Left renal cortex interstitium (tissue), 4 donors: ENCODE measurements at places on chromosomes 13 and 19. TPM values are rescaled to one million over a fixed set of nuclear protein-coding genes. Genes with fewer than 3 reads are reported as not detected.

- no peak for DNase-seq
Measured at GRCh38 chr19:5935473-5936291, 21.6 kb downstream of the CAPS start.

- DNase-seq = no peak
Measured at GRCh38 chr19:57269515-57270250, 10.6 kb upstream of the ZNF460 start.

GRCh38 chr19:46878613-46879375, 18.0 kb downstream of the ARHGAP35 start:
- DNase-seq = no peak

PALM gene
- polyA plus RNA-seq = 111 TPM

- DNase-seq = no peak
Measured at GRCh38 chr19:48874303-48875135, 2.3 kb downstream of the PPP1R15A start.

- DNase-seq = no peak
Measured at GRCh38 chr13:81639984-81640582, 1299.2 kb upstream of the SPRY2 start.

DNA sequence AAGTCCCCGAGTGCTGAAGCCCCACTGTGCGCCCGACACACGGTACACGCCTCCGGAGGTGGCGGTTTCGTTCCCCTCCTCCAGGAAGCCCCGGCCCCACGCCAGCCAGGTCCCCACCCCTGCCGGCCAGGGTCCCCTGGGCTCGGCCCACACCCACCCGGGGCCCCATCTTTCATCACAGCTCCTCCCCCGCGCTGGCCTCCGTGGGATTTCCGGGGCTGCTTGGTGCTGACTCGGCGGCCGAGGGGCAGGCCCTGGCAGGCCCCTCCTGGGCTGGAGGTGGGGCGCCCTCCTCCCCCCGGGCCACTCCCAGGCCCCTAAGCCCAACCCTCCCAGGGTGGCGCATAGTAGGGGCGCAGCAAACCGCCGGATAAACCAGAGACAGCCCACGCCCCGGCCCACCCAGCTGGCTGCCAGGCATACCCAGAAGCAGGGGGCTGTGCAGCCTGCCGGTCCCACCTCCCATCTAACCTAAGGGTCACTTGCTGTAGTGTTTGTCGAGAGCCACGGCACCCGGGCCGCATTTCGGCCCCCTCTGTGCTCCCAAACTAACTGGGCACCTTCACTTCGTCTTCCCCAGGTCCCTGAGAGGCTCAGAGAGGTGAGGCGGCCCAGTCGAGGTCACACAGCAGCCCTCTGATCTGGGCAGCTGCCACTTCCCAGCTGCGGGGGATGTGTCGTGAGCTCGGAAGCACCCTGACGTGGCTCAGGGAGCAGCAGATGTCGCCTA, 6.6 kb downstream of the ZBTB7A start:
- no peak for DNase-seq

FPR2 gene
- polyA plus RNA-seq = not detected

GRCh38 chr13:109703250-109703649, 83.1 kb downstream of the IRS2 start:
- no peak for DNase-seq
